T-helper 2 cell treated with Interferon-gamma antibody and Interleukin-4, amounts not matched to agents 5 μg/mL and 100 μg/mL, for 36 hours (primary cell): ENCODE measurements at places on chromosomes 5 and 9.

- DNase-seq = no peak
Observed at GRCh38 chr5:174675110-174675509, 49.3 kb upstream of the MSX2 start.

GRCh38 chr5:160793530-160793899 lies 58.5 kb downstream of the ATP10B start:
- no peak for DNase-seq

GRCh38 chr9:98667005-98667640 lies 41.6 kb downstream of the GABBR2 start:
- DNase-seq = no peak

DNA sequence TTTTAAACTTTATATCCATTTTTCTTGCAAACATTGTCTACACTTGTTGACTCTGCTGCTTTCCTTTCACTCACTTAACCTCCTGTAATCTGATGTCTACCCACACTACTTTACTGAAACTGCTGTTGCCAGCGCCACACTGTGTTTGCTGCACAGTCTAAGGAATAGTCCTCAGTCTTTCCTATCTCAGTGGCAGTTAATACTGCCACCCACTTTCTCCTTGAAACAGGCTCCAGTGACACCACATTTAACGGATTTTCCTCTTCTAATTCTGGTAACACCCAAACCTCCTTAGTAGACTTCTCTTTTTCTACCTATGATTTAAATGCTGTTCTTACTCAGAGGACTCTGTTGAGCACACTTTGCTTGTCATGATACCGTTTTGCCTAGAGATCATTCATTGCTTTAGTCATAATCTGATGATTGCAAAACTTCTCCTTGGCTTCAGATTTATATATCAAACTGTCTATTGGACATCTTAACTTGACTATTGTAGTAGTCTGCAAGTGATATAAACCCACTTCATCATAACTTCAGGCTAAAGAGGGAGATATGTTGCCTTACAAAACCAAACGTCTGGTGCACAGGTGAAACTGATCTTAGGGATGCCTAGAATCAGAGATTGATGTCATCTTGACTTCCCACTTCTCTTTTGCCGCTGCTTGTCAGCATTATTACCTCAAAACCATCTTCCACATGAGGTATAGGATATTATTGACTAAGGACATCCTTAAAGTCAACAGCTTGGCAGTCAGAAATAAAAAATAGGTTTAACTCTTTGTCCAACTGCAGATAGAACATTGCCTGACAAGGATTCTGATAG lies 94.1 kb downstream of the CDC42SE2 start:
- peak; percentile 56 for DNase-seq
